ENCODE measurements at places on chromosomes 2 and 18.

GRCh38 chr2:149787206-149787605 lies 199.6 kb upstream of the MMADHC start:
- no peak for DNase-seq

DNA sequence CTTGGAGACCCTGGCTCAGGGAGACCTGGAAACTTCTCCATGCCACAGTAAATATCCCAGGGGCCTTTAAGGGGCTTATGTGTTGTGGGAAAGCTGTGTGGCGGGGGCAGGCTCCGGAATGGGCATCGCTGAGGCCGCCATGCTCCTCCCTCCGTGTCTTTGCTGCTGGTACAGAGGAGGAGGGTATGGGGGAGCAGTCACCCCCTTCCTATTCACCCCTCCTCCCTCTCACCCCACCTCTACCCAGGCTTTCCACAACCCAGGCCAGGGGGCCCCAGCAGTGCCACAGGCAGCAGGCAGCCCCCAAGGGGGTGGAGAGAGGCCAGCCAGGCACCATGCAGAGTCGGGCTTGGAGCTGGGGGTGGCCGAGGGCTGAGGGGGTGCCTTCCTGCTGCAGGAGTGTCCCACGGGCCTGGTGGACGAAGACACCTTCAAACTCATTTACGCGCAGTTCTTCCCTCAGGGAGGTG lies 28.0 kb upstream of the FAHD2A start:
- DNase-seq, result no peak

GRCh38 chr2:39659765-39660611 lies 5.7 kb upstream of the TMEM178A start:
- no peak for DNase-seq

GRCh38 chr2:100419915-100420314 lies 2.4 kb upstream of the CHST10 start:
- no peak for DNase-seq

GRCh38 chr2:197184959-197185586 lies 125.5 kb downstream of the ANKRD44 start:
- DNase-seq, result no peak

- DNase-seq, result no peak
Measured at GRCh38 chr2:98387478-98387877, 41.2 kb downstream of the CNGA3 start.
